CD14-positive monocyte (primary cell): ENCODE measurements at places on chromosomes 7 and 10.

DNA sequence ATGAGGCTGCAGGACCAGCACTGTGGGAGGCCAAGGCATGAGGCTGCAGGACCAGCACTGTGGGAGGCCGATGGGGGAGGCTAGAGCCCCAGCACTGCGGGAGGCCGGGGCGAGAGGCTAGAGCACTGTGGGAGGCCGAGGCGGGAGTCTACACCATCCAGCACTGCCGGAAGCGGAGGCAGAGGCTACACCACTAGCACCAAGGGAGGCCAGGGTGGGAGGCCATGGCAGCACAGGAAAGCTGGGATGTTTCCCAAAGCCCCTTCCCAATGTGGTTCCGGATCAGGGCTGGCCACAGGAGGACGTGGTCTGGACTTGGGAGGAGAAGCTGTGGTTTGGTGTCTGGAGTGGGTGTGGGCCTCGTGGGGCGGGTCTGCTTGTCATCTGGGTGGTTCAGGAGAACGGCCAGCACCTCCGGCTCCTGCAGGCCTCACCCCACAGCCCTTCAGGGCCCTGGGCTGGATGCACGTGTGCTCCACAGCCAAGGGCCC is 43.6 kb downstream of the PDGFA start:
- no peak for DNase-seq
- no peaks in the 10 kb centered on the region for H3K27me3 ChIP-seq
- no peak overlapping the region for H3K27ac ChIP-seq
- H3K4me1 ChIP-seq, result no peaks in the 10 kb centered on the region
- H3K4me3 ChIP-seq, result no peak overlapping the region
- H3K36me3 ChIP-seq, result no peaks in the 10 kb centered on the region

DNA sequence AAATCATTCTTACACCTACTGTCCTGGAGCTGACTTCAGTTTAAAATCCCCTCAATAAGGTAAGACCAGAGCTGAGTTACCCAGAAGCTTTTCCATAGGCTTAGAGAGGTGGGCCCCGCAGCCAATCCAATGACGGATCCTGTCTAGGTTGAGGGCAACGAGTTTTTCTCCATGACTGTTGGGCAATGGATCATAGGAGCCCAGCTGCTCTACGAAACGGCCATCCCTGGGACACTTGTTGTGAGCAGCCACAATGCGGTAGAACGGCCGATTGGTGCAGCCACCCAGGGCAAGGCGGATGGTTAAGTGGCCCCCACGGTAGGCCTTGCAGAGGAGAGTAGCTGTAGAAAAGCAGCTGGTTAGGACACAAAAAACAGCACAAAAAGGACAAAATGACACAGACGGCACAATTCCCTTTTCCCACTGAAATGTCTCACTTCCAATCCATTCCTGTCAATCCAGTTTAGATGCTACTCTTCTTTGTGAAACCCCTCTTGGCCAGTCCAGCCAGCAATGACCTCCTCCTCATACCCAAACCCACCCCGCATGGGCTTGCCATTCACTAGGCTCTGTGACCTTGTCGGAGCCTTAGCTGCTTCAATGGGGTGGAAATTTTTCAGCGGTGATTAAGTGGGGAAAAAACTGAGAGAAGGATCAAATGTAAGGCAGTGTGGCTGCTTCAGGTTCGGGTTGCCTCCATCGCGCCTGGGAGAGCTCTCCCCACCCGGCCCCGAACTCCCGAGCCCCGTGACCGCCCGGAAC is 580 bp downstream of the MRPS16 start:
- peaks cover 25% of the 10 kb centered on the region for H3K4me1 ChIP-seq
- no peak for DNase-seq
- peak overlapping the region; percentile 97 for H3K27ac ChIP-seq
- H3K36me3 ChIP-seq, result peaks cover 20% of the 10 kb centered on the region

DNA sequence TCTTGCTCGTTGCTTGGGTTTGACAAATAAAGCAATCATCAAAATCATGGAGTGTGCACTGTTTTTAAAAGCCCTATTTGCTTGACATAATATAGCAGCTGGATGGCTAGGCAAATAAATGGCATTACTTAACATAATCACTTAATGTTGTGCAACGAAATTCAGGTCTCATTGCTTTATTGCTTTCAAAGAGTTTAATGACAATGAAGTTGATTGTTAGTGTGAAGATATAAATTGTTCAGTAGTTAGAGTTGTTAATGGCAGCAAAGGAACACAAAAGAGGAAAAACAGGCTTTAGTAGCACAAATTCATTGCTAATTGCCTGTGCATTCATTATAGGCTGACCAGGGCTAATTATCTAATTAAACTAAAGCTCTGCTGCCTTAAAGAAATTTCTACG is 7.6 kb upstream of the ADO start:
- no peaks in the 10 kb centered on the region for H3K4me1 ChIP-seq
- no peak overlapping the region for H3K27ac ChIP-seq
- peaks cover 35% of the 10 kb centered on the region for H3K27me3 ChIP-seq
- H3K4me3 ChIP-seq, result no peak overlapping the region

GRCh38 chr10:88764110-88764509 is 4.3 kb downstream of the LIPN start:
- H3K36me3 ChIP-seq, result peaks cover 33% of the 10 kb centered on the region
- H3K4me3 ChIP-seq, result no peak overlapping the region
- H3K27me3 ChIP-seq, result no peaks in the 10 kb centered on the region
- H3K4me1 ChIP-seq, result peaks cover 73% of the 10 kb centered on the region

- no peaks in the 10 kb centered on the region for H3K4me1 ChIP-seq
- H3K27ac ChIP-seq, result no peak overlapping the region
- H3K36me3 ChIP-seq, result no peaks in the 10 kb centered on the region
- no peak for DNase-seq
- H3K27me3 ChIP-seq, result no peaks in the 10 kb centered on the region
These were observed 446.6 kb downstream of the GFRA1 start for GRCh38 chr10:115826396-115826795.

DNA sequence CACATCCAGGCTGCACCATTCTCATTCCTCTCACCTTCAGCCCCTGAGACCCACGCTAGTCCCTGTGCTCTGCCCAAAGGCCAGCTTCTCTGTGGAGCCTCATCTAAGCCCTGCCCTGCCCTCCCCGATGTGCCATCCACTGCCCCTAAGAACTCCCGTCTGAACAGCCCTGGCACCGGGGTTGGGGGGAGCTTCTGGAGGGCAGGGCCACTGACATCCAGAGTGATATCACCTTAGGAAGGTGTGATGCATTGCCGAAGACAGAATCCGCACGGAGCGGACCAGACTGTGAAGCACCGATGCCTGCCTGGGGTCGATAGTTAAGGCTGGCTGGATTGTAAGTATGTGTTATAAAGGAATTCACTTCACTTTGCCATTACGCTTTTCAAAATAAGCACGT is 511.0 kb downstream of the PTPRN2 start:
- DNase-seq, result no peak
- no peaks in the 10 kb centered on the region for H3K4me1 ChIP-seq
